HTR-8/SVneo (cell line): ENCODE measurements at places on chromosomes 12 and 14.

GRCh38 chr12:48336061-48336460 is 14.7 kb downstream of the ZNF641 start:
- no peak for DNase-seq

DNA sequence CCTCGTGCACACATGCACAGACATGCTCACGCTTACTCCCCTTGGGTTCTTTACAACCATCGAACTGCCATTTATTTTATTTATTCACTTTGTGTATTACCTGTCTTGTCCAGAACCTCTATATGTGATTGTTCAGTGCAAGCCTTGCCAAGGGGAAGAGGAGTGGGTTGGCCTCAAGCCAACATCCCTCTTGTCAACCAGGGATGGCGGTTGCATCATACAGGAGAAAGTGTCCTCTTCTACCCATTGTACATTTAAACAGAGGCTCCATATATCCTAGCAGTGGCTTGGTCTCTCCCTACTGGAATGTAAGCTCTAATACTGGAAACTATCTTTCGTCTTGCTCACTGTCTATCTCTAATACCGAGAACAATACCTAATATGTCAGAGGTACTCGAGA is 108.4 kb downstream of the C12orf42 start:
- DNase-seq: no peak

DNA sequence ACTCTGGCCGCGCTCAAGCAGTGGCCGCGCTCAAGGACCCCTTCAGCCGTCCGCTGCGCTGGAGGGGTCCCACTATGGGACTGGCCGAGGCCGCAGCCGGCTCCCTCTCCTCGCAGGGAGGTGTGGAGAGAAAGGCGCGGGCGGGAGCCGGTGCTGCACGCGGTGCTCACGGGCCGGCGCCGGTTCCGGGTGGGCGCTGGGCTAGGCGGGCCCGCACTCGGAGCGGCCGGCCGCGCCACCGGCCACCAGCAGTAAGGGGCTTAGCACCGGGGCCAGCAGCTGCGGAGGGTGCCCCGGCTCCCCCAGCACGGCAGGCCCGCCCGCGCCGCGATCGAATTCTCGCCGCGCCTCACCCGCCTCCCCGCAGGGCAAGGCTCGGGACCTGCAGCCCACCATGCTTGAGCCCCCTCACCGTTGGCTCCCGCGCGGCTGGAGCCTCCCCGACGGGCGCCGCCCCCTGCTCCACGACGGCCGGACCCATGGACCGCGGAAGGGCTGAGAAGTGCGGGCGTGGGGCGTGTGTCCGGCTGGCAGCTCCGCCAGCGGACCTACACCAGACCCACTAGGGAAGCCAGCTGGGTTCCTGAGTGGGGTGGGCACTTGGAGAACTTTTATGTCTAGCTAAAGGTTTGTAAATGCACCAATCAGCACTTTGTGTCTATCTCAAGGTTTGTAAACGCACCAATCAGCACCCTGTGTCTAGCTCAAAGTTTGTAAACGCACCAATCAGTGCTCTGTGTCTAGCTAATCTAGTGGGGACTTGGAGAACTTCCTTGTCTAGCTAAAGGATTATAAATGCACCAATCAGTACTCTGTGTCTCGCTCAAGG is 49.5 kb downstream of the KLHL28 start:
- no peak for DNase-seq

DNA sequence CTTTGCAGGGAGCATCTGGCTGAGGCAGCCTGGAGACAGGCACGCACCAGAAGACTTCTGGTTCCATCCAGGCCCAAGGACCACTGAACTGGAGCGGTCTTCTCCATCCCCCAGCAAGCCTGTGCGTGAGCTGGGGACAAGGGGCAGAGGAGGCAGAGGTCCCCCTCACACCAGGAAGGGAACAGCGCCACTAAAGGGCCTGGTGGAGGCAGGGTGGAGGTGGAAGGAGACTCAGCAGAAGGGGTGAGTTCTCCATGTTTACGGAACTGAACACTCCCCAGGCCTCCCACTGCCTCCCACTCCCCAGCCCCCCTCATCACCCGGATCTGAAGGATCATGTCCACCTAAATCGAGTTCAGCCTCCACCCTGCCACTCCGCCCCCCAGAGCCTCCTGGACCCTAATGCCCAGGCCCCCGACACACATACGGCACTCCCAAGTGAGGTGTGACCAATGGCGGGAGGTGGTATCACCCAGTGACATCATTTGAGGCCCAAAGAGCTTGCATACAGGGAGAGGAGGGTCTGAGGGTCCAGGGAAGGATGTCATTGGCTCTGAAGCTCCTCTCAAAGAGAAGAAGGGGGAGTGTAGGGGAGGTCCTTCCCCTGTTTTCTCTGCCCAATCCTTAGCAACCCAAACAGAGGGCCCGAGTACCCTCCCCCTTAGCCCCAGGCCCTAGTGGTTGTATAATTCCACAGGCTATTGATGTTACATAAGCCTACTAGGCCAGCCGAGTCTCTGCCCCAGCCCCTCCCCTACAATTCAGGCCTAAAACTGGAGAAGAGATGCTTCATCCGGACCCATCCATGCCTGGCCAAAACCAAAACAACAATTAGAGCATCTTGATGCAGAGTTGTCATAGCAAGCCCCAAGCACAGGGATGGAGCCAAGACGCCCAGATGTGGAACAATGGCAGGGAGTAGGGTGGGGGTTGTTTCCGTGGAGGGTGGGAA is 1.0 kb downstream of the FAIM2 start:
- DNase-seq: no peak

- no peak for DNase-seq
These were observed 7.0 kb downstream of the ITGB7 start for GRCh38 chr12:53200107-53200457.

DNA sequence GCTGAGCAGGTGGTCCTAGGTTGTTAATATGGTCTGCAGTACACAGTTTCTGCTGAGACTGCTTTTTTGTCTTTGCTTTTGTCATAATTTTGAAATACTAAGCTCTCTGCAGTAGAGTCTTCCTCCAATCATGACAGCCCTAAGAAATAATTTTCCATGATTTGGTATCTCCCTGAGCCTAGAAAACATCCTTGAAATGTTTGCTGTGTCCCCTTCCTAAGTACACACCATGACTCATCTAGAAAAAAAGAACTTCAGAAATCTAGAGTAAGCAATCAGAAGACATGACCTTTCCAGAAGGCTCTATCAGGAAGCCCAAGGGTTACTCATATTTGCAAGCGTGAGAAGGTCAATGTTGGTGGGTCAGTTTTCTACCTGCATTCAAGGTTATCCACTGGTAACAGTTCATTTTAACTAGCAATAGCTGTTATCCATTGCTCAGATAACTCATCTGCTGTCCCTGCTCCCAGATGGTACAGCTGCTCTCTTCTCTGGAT is 16.4 kb downstream of the DAD1 start:
- DNase-seq: no peak

DNA sequence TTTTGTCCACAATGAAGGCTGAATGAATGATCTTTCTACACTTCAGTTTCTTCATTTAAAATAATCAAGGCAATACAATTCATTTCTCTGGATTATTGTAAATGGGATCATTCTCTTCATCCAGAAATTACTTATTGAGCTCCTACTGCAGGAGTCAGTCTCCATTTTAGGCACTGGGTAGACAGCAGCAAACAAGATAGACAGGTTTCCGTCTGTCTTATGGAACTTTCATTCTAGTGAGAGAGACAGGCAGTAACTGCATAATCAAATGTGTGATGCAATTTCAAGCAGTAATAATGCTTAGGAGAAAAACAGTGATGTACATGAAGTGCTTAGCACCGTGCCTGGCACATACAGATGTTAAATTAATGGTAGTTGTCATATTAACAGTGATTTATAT is 118.9 kb downstream of the SUDS3 start:
- DNase-seq: no peak

GRCh38 chr14:66507722-66508546 is at the start of gene GPHN:
TSS of gene GPHN (plus strand) at chr14:66508147.
- peak; percentile 100 for DNase-seq

DNA sequence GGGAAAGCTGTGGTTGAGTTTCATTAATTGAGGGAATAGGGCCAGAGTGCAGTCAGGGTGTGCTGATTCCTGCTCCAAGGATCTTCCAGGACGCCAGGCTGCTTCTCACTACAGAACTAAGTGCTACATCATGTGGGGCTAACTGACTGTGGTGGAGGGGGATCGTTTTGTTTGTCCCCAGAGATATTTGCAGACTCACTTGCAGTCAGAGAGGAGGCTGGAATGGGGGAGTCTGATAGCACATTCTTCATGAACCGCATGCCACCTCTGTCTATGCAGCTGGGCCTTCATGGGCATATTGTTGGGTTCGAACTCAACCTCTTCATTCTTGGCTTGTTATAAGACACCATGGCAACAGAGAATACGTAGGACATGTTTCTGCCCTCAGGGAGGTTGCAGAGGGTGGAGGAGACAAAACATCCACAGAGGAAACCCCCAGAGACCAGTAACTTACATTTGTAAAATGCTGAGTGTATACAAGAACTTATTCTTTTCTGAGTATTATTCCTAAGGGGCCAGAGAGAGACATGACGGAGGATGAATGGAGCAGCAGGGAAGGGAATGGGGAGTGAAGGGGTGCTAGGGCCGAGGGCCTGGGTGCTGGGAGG is 13.0 kb downstream of the KRT7 start:
- DNase-seq: no peak

- DNase-seq: no peak
These were observed 251.5 kb downstream of the FOXN3 start for GRCh38 chr14:89165189-89166181.
